HL-60 (cell line): ENCODE measurements at places on chromosomes 2 and 18.
A peak's percentile ranks its signal among the peaks of the same experiment; 100 is the strongest.

- no peak for DNase-seq
Measured at GRCh38 chr2:15818318-15818753, 122.0 kb upstream of the MYCN start.

- DNase-seq, result no peak
Measured at GRCh38 chr2:169222665-169223064, 139.7 kb downstream of the LRP2 start.

DNA sequence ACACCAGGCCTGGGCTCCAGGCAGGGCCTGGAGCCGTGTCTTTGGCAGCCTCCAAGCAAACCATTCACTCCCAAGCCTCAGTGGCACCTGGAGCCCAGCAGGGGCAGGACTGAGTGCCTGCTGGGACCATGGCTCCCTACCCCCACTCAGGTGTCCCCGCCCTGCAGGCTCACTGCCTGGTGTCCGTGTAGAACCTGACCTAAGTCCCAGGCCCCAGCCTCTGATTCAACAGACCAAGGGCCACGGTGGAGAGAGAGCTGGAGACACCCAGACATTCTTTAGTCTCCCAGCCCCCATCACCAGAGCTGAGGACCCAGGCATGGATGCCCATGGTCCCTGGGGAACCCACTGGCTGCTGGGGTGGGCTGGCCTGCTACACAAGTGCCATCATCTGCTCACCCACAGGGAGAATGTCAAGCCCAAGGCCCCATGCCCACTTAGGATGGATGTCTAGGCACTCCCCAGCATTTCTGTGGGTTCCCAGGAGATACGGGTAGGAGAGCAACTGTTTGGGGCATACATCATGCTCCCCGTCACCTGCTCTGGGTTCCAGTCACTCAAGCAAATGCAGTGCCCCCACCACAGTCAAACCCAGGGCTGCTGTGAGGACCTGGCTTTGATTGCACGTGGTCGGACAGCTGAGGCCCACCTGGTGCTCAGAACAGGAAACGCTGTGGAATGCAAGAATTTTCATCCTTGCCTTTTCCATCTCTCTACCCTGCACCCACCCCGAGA, 42.9 kb upstream of the ATG16L1 start:
- no peak for DNase-seq

GRCh38 chr2:219124381-219125110, 36.1 kb downstream of the NHEJ1 start:
- no peak for DNase-seq

DNA sequence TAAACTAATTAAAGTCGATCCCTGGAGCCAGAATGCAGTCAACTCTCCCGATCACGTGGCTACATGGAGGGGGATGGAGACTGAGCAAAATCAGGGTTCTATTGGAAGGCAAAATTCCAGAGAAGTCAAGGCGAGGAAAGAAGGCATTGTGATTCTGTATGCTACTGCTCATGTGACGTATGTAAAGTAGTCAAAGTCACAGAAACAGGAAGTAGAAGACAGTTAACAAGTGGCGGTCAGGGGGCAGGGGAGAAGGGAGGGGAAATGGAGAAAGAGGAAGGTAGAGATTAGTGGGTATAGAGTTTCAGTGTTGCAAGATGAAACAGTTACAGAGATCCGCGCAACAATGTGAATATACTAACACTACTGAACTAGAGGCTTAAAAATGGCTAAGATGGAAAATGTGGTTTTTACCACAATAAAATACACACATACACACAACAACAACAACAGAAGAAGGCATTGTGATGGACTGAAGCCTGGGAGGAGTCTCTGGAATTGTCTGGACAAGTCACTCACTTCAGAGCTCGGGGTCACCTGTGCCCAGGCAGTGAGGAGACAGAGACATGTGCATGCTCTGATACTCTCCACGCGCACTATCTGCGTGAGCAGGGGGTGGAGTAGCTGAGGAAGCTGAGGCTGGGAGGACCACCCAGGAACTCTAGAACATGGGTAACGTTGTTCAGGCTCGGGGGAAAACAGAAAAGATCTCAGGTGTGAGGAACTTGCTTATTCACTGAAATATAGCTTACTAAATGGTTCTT, 89.9 kb upstream of the CDCA7 start:
- peak; percentile 91 for DNase-seq

GRCh38 chr2:221308507-221309066, 263.5 kb downstream of the EPHA4 start:
- DNase-seq, result no peak

- DNase-seq, result no peak
Measured at GRCh38 chr2:161796192-161796591, 172.0 kb downstream of the SLC4A10 start.

DNA sequence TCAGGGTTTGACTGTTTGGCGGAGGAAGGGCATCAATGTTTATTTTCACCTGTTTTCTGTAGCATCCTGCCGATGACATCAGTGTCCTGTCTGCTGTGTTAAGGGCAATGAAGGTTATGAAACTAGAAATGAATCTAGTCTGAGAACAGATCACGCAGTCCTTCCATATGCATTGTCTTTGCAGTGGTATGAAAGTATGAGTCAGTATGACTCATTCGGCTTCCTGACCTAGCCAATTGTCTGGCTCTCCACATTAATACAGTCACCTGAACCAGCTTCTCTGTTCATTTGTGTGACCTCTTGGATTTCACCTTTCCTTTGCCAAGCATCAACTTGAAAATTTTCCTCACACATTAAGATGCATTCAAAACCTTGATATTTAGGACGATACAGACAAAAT, 353.8 kb downstream of the RND3 start:
- no peak for DNase-seq

- DNase-seq, result no peak
Measured at GRCh38 chr2:39487398-39488250, 50.5 kb upstream of the MAP4K3 start.

- DNase-seq, result no peak
Measured at GRCh38 chr2:228658998-228659397, 477.5 kb upstream of the SPHKAP start.

GRCh38 chr18:48326901-48327675, 82.1 kb downstream of the ZBTB7C start:
- DNase-seq, result no peak

- DNase-seq, result no peak
Measured at GRCh38 chr2:3296182-3296972, 81.2 kb downstream of the EIPR1 start.

- no peak for DNase-seq
Measured at GRCh38 chr18:48632676-48633257, 93.9 kb downstream of the CTIF start.
